ENCODE measurements at places on chromosomes 16 and 17.

- DNase-seq, result no peak
Observed at GRCh38 chr16:64579712-64580111, 542.2 kb downstream of the CDH11 start.

DNA sequence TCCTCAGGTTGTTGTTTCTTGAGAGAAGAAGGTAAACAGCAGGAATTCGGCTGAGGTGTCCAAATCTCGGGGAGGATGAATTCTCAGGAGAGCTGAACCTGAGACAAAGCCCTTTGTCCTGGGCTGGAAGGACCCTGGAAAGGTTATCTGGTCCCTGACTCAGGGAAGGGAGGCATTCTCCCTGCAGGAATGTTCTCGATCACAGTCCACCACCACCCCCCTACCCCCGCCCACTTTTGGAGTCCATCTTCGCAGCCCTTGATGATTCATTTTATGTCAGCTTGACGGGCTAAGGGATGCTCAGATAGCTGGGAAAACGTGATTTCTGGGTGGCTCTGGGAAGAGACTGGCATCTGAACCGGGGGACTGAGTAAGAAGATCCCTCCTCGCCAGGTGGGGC is 1.4 kb upstream of the CEP295NL start:
- no peak for DNase-seq

DNA sequence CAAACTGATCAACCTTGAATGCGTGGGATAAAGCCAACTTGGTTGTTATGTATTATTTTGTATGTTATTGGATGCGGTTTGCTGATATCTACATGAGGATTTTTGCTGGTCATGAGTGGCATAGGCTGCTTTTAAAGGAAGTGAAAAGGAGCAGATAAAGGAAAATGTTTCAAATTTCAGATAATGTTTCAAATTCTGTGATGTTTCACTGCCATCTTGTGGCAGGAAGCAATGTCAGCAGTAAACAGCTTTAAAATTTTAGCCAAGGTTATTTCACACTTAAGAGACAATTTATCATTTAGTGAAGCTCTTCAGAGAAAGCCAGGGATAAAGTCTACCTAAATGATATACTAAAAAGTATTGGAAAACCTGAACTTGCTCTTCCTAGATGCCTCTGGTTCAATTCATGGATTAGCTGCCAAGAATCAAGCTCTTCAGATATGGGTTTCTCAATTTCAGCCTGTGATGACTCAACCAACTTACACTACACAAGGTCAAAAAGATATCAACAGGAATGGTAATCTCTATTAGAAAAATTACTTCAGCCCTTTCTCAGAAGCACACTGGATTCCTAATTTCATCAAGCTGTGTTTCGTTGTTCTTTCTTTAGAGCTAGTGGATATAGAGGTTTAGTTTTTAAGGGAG is 136.0 kb upstream of the C17orf78 start:
- no peak for DNase-seq

GRCh38 chr17:43673516-43674323 is 12.0 kb upstream of the MEOX1 start:
- DNase-seq, result peak; percentile 31

DNA sequence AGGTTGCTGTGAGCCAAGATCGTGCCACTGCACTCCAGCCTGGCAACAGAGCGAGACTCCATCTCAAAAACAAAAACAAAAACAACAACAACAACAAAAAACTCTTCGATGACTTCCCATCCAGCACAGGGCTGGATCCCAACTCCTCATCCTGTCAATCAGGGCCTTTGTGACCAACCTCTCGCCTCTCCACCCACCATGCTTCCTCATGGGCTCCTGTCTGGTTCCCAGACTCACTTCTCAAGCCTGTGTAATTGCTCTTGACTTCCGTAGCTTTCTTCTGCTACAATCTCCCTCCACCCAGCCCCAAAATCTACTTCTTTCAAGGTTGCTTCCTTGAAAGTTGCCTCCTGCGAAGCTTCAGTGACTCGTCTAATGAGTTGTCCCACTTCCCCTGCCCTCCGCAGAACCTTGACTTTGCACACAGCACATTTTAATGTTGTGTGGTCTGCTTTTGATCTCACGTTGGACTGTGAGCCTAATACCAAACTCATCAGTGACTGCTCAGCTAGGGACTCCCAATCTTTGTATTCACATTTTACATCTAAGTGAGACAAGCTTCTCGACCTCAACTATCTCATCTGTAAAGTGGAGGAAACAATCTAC is 936 bp upstream of the RASL10B start:
- DNase-seq, result no peak

- DNase-seq, result no peak
Observed at GRCh38 chr17:80243526-80244433, 16.9 kb upstream of the RNF213 start.
